ENCODE measurements at places on chromosomes 1 and 21.

- no peak for DNase-seq
Measured at GRCh38 chr1:50047916-50048694, 24.4 kb upstream of the AGBL4 start.

DNA sequence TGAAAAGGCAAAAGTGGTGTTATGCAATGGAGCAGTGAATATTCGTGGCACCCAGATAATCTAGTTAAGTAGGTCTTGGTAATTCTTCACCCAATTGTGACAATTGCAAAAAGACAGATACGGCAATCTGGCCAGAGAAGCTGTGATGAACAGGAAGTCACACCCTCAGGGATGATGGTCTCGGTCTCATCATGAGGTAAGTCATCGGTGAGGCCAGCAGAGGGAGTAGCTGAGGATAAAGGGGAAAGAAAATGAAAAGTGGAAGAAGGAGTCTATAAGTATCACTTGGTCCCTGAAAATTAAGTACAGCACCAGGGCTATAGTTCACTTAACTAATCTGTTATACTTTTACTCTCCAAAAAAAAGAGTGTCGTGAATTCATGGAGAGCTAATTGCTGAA, 258.8 kb upstream of the NCAM2 start:
- DNase-seq = peak; percentile 1

GRCh38 chr1:150963321-150964163, 11.1 kb downstream of the CERS2 start:
- no peak for DNase-seq

DNA sequence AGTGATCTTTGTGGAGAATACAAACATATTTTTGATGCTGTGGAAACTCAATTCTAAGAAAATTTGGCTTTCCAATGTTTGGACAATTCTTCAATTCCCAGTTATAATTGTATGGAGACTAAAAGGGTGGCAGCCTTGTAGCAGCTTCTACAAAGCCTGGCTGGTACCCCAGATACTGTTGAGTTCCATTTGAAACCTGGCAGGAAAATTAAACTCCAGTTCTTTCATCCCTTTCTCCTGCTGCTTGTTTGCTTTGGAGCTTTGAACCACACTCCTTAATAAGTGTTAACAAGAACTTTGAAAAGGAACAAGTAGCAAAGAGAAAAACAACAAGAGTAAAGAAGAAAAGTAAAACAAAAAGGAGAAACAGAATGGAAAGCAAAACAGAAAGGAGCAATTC, 172.6 kb upstream of the ADAMTS5 start:
- DNase-seq = no peak

DNA sequence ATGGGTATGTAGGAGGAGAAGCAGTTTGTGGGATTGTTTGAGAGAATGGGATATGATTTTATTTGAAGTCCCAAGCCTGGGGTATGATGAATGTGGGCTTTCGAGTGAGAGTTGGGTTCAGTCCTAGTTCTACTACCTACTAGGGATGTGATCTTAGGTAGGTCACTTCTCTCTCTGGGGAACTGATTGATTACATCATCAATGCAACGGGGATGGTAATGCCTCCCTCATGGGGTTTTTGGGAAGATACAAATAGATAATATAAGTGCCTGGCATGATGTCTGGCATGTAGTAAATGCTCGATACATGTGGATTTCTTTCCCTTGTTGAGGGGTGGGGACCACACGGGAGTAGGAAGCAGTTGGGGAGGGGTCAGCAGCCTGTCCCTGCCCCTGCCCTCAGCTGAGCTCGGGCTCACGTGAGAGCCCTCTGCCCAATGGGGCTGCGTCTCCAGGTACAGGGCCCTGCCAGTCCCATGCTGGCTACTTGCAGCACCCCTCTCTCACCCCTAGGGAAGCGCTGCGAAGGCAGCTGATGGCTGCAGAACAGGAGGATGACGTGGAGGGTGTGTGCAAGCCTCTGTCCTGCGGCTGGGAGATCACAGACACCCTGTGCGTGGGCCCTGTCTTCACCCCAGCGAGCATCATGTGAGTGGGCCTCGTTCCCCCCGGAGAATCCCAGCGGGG, 38.7 kb downstream of the AZIN2 start:
- DNase-seq = no peak

- DNase-seq = no peak
Measured at GRCh38 chr1:221286399-221286798, 407.2 kb downstream of the HLX start.

- DNase-seq = no peak
Measured at GRCh38 chr1:157671895-157672294, 28.7 kb downstream of the FCRL3 start.

GRCh38 chr21:31343680-31344480, at the start of gene TIAM1:
TIAM1 (minus strand) TSS chr21:31344261; CDS start chr21:31266972, 77,289 bp downstream.
- DNase-seq = peak; percentile 86

- no peak for DNase-seq
Measured at GRCh38 chr1:114387010-114387360, 124.0 kb downstream of the TRIM33 start.

- no peak for DNase-seq
Measured at GRCh38 chr1:224558904-224559303, 57.2 kb upstream of the CNIH3 start.

DNA sequence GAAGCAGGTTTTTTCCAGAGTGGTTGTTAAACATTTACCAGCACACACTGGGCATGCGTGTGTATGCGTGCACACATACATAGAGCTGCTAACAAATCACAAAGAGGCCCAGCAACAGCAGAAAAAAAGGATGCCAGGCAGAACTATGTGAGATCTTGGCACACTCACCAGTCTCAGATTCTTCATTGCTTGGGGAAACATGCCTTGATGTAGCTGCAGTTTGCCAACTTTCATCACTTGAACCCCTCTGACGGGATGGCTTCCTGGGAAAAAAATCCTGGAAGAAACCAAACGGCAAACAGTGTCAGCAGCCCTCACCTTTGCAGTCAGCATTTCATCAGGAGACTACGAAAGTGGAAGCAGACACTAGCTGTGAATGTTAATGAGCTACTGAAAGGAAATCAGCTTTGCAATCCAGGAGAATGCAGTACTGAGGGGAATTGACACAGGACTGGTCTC, 609.1 kb downstream of the KIF26B start:
- DNase-seq = no peak

DNA sequence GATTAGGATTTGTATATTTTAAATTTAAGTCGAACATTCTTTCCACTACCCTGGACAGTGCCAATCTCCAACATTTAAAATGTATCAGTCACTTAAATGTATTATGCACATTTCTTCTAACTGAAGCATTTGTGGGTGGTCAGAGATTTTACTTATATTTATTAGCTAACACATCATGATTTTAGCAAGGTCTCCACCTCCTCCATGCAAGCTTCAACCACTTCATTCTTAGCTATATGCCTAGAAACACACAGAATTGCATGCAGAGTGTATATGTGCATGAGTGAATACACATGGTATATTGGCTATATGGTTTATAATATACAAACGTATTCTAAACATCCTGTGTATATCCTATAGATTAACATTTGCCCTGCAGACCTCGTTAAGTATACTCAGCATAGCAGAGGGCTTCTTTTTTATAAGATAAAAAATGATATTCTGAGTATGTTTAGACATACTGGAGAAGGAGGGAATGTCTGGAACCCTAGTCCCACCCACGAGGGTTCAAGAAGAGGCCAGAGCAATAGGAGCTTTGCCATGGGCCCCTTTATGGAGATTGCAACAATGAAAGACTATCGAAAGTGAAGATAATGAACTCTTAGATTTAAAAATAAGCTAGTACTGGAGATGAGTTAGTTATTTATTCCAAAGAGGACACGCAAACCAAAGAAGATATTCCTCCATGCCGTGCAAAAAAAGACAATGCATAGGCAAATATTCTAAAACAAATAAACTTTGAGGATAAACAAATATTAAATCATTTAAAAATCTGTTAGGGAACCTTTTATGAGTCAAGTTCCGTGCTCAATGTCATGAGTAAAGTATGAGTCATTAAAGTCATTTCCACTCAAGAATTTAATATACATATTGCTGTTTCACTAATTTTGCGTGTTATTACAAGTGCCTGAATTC, 480.4 kb downstream of the SIPA1L2 start:
- peak; percentile 32 for DNase-seq

DNA sequence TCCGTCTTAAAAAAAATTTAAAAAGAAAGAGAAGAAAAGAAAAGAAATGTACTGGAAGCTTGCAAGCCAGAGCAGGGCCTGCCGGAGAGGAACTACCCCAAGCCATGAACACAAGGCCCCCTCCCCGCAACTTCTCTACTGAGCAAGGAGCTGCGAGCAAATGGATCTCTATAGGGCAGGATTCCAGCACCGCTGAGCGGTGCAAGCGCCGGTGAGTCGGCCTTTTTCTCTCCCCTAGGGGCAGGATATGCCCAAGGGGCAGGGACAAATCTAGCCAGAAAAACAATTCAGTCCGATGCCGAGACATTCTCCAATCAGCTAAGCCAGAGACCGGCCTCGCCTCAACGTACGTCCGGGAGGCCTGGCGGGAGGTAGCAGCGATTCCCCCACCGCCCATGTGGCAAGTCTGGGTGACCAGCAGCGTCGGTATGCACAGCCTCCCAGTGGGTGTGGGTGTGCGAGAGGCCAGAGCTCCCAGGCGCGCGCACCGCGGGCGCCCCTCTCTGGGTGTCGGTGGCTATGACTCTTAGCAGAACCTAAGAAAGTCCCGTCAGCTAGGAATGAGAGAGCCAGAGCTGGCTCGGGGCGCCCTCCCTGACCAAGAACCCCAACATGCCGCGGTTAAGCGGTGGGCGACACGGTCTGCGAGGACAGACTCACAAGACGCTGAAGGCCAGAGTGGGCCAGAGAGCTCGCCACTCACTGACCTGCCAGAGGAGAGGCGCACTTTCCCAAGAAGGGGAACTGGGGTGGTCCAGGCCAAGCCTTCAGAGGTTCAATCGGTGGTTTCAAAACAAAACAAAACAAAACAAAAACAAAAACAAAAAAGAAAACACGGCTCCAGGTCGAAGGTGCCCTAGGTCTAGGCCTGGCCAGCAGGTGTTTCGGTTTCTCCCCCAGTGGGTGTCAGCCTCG, 1.9 kb downstream of the CSMD2 start:
- peak; percentile 83 for DNase-seq

DNA sequence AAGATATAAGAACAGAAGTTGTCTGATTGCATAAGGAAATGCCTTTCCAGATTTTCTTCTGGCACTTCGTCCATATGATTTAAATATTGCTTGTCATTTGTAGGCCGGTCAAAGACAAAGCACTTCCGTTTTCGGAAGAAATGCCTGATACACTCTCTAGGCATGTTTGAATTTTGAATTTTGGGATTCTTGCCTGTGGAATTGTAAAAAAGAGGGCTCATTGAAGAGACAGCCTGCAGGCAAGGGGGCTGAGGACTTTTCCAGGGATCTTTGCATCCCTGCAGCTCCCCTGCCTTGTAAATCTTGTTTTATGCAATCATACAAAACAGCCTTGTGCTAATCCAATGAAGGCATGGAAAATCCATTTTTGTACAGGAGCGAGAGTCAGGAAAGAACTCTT, 7.4 kb downstream of the GBP4 start:
- DNase-seq = no peak

- no peak for DNase-seq
Measured at GRCh38 chr21:45719177-45719802, 75.8 kb downstream of the PCBP3 start.

DNA sequence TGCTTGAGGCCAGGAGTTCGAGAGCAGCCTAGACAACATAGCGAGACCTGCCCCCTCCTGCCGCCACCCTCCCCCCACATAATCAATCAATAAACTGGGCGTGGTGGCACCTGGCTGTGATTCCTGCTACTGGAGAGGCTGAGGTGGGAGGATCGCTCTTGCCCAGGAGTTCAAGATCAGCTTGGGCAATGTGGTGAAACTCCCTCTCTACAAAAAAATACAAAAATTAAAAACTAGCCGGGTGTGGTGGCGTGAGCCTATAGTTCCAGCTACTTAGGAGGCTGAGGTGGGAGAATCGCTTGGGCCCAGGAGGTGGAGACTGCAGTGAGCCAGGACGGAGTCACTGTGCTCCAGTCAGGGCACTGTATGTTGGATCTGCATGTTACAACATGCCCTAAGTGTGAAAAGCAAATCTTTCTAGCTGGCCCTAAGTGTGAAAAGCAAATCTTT, 7.0 kb upstream of the MDM4 start:
- DNase-seq = no peak

DNA sequence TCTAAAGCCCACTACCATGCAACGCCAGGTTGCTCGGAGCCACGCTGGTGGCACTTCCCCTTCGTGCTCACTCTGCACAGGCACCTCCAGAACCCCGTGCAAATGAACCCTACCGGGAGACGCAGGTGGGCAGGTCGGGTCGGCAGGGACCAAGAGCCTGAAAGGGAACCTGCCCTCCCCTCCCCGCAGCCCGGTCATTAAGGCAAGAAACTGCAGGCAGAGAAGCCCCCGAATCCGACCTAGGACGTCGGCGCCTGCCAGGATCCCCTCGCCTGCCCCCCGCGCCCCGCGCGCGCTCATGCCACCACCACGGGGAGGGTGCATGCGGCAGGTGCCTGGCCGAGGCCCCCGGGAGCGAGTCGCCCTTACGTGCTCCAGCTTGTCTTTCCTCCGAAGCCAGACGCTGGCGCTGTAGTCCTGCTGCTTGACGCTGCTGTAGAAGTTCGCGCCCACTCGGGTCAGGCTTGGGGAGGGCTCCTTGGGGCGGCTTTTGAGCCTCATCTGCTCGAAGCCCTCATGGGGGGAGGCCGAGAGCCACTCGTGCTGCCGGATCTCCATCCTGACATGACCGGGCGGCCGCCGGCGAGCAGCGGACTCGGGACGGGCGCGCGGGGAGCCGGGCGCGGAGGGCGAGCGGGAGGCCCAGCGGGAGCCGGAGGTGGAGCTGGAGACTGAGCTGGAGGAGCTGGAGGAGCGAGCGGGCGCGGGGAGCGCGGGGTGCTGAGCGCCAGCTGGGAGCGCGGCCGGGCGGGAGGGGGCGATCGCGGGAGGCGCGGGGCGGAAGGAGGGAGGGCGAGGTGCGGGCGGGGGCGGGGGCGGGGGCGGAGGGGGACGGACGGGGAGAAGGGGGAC, 552 bp downstream of the PLD5 start:
- DNase-seq = no peak

DNA sequence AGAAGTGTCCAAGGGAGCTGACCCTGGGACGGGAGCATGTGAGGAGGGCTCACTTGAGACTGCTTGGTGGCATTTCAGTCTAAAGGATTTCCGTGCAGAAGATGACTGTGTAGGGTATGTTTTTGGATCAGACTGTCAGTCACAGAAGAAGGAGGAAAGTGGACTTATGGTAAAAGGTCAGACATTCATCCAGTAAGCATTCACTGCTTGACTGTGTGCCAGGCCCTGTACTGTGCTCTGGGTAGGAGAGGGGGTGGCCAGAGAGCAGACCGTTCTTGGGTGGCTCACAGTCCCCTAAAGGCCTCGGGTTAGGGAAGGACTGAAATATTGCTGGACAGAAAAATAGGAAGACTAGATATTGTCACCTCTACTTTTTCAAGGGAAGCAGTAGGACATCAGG, 2.1 kb upstream of the SERINC2 start:
- no peak for DNase-seq

GRCh38 chr1:157170677-157171515, 32.7 kb upstream of the ETV3 start:
- DNase-seq = peak; percentile 32

GRCh38 chr1:171427852-171428471, 57.4 kb upstream of the PRRC2C start:
- no peak for DNase-seq

All from A172 (cell line).